ENCODE measurements at places on chromosomes 1 and 21.

- DNase-seq = no peak
Observed at GRCh38 chr1:226422478-226422877, 14.6 kb upstream of the PARP1 start.

DNA sequence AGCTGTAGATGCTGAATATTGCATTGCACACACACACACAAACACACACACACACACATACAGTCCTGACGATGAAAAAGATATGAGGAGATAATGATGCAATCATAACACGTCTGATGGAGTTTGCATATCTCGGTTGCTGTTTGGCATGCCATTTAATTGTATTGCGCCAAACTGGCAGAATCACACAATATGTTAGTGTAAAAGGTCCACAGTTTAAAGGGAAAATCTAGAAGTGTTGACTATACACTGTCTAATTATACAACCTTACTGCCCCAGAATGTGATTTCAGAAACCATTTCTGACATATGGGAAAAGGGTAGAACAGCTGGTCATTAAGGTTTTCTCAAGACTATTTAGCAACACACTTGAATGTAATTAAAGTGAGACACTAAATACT lies 123.7 kb upstream of the PROX1 start:
- no peak for DNase-seq

DNA sequence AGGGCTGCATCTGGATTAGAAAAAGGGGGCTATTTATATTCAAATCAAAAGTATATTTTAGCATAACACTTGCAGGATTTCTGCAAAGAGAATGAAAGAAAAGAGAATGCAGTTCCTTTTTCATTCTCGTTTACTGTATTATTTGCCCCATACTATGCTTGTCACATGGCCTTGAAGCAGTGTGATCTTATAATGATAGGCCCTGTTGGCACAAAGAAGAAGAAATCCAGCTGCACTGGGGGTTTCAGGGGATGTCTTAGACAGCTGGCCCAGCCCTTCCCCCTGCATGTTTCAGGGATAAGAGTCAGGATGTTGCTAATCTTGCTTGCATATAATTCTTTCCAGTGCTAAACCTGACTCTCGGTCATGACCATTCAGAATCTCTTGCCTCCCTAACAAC lies 369.5 kb downstream of the SEC16B start:
- DNase-seq = no peak

DNA sequence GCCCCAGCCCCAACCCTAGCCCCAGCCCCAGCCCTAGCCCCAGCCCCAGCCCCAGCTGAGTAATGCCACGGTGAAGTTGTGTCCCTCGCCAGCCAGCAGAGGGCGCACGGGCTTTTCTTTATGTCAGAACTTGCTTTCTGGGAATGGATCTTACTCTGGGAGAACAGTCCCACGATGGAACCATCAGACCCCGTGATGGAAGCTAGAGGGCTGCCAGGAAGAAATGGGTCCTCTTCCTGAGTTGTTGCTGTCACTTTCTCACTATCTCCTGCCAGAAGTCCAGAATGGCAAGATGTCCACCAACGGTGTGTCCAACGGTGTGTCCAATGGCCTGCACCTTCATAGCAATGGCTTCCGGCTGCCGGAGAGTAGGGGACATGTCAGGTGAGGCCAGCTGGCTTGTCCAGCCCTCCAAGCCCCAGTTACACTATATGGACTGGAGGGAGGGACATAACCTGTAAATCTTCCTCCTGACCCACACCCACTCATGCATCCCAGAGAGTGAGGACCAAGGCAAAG lies 25.1 kb upstream of the TMEM222 start:
- peak; percentile 59 for DNase-seq

- no peak for DNase-seq
Observed at GRCh38 chr21:45833414-45833813, 148.2 kb upstream of the COL6A1 start.

- no peak for DNase-seq
Observed at GRCh38 chr1:62288224-62288623, 31.0 kb downstream of the KANK4 start.

GRCh38 chr1:35560256-35561225 lies 2.9 kb downstream of the NCDN start:
- no peak for DNase-seq

- DNase-seq = no peak
Observed at GRCh38 chr1:78003070-78003746, 1.5 kb upstream of the DNAJB4 start.

GRCh38 chr1:89487972-89488371 lies 36.7 kb upstream of the LRRC8B start:
- DNase-seq = no peak

GRCh38 chr1:171296897-171297296 lies 17.1 kb upstream of the FMO4 start:
- no peak for DNase-seq

DNA sequence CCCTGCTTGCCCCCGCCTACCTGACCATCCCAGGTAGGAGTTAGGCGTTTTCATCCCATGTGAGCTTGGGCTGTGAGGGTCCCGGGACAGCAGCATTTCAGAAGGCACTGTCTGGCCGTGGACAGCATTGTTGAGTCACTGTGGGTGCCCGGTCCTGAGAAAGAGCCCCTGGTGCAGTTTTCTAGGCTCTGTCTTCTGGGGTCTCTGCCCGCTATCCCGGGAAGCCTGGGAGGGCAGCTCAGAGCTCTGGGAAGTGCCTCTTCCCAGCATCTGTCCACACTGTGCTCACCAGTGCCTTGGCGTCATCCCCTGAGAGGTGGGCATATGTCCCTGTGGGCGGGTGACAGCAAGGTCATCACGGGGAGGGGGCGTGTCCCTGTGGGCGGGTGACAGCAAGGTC lies 11.4 kb upstream of the ZNF669 start:
- DNase-seq = no peak

- DNase-seq = no peak
Observed at GRCh38 chr1:40308036-40308727, 8.9 kb downstream of the COL9A2 start.

DNA sequence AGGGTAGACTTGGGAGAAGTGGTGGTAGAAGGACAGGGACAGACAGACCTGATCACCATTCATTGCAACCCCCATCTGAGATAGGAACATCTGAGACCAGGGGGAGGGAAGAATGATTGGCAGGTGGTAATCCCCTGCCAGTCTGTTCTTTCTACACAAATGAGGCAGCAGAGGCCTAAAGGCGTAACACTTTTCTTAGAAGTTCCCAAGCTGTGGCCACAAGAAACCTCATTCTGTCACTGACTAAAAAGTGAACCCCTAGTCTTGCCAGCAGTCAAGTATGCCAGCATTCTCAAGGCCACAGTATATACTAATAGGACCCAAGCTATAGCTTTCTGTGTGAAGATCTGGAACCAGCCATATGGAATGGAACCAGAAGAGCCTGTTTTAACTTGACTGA lies 638.0 kb downstream of the KCNT2 start:
- DNase-seq = no peak

GRCh38 chr1:215056584-215056983 lies 26.0 kb upstream of the KCNK2 start:
- peak; percentile 71 for DNase-seq

DNA sequence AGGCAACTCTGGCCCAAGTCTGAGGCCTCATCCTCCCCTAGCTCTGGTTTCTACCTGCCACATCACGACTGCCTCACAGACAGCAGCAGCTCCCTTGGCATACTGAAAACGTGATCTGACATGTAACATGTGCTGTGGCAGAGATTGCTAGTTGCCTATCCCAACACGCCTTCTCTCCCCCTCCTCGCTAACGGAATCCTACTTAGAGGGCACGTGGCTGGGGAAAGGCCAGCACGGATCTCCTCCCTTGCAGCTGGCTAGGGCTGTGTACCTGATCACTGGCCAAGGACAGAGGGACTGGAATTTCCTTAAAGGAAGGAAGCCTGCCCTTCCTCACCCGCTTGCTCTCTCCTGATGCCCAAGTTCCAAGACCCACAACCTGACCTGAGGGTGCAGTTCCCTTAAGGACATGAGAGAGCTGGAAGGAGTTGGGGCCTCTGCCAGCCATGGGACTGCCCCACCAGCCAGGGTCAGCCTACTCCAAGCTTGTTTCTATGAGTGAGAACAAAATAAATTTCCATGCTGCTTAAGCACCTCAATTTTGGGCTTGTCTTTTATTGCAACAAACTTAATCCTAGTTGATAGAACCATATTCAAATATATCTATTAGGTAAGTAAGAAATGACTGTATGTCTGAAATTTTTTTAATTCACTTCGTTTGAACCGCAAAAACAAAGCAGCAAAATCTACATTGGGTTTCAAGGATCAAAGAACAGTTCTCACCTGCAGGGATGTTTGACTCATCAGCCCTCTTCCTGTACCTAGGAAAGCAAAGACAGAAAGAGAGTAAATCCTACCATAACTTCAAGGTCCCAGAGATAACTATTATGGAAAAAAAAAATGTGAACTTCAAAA lies 7.2 kb downstream of the SETD4 start:
- no peak for DNase-seq

DNA sequence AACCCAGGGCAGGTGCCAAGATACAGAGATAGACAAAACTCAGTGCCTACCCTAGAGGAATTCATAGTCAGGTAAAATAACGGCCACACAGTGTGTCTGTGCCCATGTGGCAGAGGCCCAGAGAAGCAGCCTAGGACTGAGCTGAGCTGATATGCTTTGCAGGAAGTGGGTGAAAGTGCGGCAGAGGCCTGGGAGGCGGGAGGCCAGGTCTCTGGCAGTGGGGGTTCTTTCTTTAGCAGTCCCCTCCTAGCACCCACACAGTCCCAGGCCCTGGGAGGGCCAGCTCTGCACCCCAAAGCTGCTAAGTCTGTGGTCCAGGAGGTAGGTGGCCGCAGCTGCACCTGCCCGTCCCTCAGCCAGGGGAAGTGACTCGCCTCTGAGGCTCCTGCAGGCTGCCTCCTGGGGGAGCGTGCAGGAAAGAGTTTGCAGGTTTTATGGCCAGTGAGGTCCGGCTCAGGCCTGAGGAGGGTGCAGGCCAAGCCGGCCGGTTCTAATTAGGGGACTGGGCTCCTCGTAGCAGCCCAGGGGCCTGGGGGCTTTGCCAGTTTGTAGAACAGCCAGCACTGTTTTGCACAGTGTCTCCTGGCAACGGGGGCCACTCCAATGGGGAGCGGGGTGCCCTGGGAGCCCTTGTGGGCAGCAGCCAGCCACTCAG lies 107.9 kb downstream of the SPSB1 start:
- no peak for DNase-seq

- no peak for DNase-seq
Observed at GRCh38 chr1:30359539-30360220, 363.7 kb downstream of the MATN1 start.

- DNase-seq = peak; percentile 76
Observed at GRCh38 chr1:17125756-17126237, 6.5 kb upstream of the PADI2 start.

GRCh38 chr1:45974541-45975269 lies 157.7 kb downstream of the PIK3R3 start:
- DNase-seq = no peak

- DNase-seq = no peak
Observed at GRCh38 chr1:20928146-20928545, 141.0 kb upstream of the HP1BP3 start.

DNA sequence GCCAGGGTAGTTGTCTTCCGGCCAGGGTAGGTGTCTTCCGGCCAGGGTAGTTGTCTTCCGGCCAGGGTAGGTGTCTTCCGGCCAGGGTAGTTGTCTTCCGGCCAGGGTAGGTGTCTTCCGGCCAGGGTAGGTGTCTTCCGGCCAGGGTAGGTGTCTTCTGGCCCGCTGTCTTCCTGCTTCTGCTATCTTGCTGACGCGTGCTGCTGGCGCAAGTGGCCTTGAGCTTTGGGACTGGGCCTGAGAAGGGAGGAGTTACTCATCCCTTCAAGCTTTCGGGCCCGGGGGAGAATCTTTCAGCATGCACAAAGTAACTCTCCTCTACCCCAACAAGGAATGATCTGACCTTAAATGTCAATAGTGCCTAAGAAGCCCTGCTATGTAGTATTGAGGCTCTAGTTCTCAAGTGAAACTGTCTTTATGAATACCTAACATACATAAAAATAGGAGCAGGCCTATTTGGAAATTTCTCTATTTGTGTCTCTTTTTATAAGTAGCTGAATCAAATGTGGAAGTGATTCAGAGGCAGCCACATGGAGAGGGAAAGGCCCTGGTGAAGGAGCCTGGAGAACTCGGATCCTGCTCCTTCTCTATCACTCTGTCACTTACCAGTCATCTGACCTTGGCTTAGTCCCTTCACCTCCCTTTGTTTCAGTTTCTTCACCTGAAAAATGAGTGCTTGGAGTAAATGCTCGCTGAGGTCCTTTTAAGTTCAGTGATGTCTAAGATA lies 65.6 kb downstream of the RGL1 start:
- no peak for DNase-seq

- DNase-seq = no peak
Observed at GRCh38 chr1:184156521-184157393, 105.2 kb downstream of the TSEN15 start.

DNA sequence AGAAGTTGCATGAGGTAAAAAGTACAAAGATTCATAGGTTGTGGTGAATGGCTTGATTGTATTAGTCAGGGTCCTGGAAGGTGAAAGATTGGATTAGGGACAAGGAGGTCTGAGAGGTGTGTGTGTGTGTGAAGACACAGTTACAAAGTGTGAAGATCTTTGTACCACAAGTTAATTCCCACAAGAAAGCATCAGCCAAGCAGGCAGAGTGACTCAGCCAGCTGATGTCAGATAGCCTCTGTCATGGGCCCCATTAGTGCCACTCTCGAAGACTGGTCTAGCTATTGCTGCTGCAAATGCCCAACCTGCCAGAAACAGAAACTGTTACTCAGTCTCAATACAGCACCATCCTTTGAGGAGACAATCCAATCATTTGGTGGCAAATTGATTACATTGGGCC lies 96.5 kb downstream of the DTL start:
- DNase-seq = peak; percentile 5

DNA sequence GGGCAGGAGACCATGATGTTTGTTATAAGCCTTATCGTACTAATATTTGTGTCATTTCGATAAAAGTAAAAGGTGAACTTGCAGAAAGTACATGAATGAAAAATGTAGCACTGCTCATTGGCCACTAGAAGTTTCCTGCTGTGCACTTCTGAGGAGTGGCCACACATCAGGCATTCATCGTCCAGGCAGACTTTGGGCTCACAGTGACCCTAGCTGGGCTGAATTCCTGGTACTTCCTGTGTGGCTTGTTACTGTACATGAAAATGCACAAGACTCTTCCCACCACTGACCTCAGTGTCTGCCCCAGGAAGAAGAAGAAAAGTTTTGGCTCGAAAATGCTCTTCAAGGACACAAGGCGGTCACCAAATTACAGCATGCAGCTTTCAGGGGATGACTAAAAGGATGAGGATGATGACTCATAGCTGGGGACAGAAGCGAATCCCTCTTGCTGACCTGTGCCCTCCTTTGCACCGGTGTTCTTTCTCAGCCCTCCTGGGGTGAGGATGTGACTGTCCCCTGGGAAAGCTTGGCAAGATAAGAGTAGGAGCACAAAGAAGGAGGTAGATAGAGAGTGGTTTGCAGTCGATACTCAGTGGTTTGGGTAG lies 252.4 kb upstream of the KAZN start:
- DNase-seq = peak; percentile 27

DNA sequence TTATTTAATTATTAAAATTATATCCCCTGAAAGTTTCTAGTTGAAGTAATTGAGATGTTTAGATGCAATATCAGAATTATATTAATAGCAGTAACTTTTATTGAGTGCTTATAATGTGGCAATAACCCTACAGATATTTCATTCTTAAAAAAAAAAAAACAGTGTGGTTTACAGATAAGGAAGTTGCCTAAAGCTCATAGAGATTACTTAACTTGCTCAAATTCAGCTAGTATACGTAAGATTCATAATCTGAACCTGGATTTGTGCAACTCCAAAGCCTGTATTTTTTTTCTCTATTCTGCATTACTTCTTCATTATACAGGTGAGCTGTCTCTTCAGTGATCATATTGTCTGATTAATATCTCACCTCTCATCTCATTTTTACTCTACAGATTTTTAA lies 156.0 kb upstream of the PTBP2 start:
- DNase-seq = no peak

- no peak for DNase-seq
Observed at GRCh38 chr1:115874497-115874896, 33.6 kb upstream of the NHLH2 start.
